NCI-H69 (cell line): ENCODE measurements at places on chromosomes 4 and X.

DNA sequence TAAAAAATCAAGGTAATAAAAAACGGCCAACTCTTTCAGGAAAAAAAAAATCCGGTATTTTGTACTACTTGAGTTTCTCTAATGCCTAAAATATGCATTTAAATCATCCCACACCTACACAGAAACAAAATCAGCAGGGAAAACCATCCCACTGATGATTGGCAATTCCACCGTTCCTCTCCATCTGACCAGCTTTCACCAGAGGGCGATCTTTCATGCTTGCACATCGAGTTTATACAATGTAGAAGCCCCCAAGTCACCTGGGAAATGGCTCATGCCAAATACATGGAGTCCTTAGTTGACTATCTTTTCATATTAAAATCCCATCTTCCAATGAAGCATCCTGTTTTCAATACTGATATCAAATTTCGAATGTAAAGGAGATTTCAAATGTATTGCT lies 69.2 kb downstream of the PTCHD1 start:
- peak; percentile 49 for DNase-seq

- DNase-seq, result peak; percentile 44
These were observed at the start of gene ARHGAP6 for GRCh38 chrX:11665168-11666111. Gene ARHGAP6 (minus strand): TSS chrX:11665920. CDS start chrX:11664828, 1,092 bp downstream.

DNA sequence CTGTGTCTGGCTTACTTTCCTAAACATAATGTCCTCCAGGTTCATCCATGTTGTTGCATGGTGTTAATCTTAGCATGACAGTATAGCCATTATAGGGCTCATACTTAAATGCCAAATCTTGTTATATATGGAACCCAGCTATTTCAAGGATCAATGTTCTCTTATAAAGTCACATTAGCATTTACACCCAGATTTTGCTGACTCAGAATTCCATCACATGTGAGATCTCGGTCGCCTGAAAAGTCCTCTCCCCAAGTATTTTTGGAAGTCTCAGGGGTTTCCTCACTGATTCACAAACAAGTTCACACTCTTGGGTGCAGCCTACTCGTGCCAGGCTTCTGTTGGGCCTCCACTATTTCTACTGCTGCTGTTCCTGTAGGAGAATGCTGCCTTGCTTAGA lies 19.9 kb upstream of the C4orf51 start:
- no peak for DNase-seq

DNA sequence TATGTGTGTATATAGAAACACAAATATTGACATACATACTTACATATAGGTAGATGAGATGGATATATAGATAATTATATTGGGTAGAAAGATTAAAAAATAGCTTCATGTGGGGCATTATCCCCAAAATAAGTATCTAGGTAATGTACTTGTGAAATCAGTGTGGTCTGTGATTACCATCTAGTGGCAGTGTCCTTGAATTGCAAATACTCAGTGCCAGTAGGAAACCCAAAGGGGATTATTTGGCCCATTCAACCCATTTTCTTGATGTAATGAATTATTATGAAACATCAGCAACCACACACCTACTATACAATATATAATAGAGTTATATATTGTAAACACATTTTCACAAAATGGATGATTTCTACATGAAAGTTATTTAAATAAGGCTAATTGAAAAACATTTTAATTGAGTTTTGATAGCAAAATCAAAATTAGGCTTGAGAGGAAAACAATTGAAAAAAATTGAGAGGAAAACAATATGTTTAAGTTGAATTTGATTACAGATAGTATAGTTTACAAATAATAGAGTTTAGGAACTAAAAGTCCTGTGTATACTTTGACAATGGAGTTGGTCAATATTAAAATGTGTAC lies 389.4 kb downstream of the GALNTL6 start:
- peak; percentile 61 for DNase-seq

DNA sequence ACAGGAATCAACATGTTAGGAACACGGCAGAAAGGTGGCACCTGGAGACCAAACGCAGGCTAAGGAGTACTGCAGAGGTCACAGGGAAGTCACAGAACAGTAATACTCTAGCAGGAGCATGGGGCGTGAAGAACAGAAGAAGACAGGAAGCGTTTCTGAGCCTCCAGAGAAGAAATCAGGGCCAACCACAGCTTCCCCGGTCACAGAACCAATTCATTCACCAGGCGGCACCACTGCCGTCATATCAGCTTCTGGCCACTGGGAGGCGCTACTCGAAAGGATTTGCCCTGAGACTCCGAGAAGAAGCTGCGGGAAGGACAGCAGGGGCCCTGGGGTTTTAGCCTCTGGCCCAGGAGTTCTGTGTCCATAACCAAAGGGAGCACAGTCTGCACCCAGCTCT lies 78.0 kb upstream of the DRD5 start:
- peak; percentile 45 for DNase-seq

GRCh38 chrX:19886883-19887531 lies 393 bp downstream of the SH3KBP1 start:
- no peak for DNase-seq

DNA sequence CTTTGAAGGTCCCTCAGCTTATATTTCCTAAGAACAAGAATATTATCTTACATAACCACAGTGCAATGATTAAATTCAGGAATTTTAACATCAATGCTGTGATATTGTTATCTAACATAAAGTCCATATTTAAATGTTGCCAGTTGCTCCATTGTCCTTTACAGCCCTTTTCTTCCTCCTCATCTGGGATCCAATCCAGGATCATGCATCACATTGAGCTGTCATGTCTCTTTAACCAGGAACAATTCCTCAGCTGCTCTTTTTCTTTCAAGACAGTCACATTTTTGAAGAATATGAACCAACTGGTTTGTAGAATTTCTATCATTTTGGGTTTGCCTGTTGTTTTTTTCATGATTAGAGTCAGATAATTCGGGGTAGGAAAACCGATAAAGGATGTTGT lies 12.0 kb downstream of the TMSB4X start:
- no peak for DNase-seq

- DNase-seq, result no peak
These were observed 1024.0 kb upstream of the PABPC4L start for GRCh38 chr4:135225551-135225950.

GRCh38 chr4:3268395-3269104 lies 19.6 kb downstream of the MSANTD1 start:
- no peak for DNase-seq

GRCh38 chr4:15651676-15652075 lies 3.5 kb downstream of the FBXL5 start:
- no peak for DNase-seq

GRCh38 chr4:95073646-95074045 lies 315.9 kb downstream of the BMPR1B start:
- no peak for DNase-seq

GRCh38 chr4:6727081-6727942 lies 11.3 kb downstream of the BLOC1S4 start:
- no peak for DNase-seq

DNA sequence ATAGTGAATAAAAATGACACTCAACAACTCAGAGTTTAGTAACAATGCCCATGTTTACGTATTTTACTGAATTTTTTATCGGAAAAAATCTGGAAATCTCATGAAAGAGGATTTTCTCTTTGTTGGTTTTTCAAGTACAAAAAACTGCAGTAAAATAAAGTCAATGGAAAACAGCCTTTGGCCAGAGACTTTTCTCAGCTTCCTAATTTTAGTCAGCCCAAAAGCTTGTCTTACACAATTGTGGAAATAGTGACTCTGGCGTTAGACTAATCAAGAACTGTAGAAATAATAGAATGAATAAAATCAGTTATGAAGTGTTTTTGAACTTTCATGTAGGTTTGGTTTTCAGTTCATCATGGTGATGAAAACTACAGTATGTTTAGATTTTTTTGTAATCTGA lies 234.7 kb downstream of the DKK2 start:
- no peak for DNase-seq

DNA sequence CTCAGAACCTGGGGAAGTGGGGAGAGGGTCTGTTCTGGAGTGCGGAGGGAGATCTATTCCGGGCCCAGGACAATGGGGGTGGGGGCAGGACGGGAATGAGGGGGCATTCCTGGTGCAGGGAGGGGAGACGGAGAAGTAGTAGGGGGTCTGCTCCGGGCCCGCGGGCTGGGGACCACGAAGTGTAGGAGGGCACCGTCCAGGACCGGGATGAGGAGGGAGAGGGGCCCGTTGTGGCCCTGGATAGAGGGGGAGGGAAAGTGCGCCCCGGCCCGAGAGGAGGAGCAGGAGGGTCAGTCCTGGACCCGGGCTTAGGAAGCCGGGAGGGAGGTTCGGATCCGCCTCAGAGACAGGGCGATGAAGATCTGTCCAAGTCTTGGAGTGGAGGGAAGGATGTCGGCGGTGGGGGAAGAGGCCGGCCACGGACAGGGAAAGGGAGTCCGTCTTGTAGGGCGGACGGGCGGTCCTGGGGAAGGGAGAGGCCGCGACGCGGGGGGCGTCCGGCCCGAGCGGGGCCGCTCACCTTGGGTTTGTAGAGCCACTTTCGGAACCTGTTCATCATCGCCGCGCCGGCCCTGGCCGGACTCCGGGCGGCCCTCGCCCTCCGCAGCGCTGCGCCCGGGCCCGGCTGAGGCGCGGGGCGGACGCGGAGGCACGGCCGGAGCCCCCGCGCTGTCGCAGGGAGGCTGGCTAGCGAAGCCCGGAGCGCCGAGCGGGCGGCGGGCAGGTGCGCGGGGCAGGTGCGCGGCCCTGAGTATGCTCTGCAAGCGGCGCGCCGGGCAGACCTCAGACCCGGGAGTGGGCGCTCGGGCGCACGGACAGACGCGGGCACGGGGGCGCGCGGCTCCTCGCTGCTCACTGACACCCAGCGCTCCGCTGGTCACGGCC lies at the start of gene ZFYVE28:
ZFYVE28 (minus strand) TSS at position 881 of the 885 bp plus-strand sequence; CDS start at position 559, 322 bp downstream.
- DNase-seq, result peak; percentile 37

- peak; percentile 74 for DNase-seq
These were observed 35.1 kb upstream of the TACR3 start for GRCh38 chr4:103754844-103755243.

- DNase-seq, result peak; percentile 33
These were observed 2.5 kb upstream of the EFNB1 start for GRCh38 chrX:68826113-68826980.

GRCh38 chr4:11604821-11605220 lies 176.1 kb upstream of the HS3ST1 start:
- no peak for DNase-seq

DNA sequence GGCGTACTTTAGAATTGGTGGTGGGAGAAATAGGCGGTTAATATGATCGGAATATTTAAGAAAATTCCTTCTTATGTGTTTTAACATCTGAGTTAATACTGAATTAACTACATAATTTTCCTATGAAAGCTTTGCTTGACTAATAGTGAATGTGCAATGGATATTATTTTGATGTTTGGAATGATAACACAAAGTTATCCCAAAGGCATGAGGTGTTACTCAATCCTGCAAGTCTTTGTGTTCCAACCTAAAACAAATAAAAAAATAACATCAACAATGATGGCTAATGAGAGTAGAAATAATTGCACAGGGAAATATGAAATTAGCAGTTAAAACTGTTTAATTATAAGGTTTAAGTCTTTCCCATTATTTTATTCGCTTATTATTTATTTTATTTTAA lies 183.6 kb upstream of the ARSJ start:
- no peak for DNase-seq

GRCh38 chr4:127097061-127097460 lies 535.7 kb upstream of the INTU start:
- DNase-seq, result no peak

DNA sequence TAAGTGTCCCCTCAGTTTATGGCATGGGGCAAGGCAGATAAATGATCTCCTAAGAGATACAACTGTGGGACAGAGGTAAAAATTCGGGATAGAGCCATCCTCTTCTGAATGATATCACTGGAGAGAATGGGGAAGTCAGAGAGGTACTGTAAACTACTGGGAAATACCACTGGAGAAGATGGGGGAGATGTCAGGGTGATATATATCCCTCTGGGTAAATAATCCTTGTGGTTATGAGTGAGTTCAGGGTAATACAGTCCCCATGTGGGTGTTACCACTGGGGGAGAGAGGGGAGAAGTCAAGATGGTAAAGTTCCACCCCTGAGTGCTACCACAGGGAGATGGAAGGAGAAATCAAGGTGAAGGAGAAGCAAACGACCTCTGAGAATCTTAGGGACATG lies 63.9 kb upstream of the ZNF81 start:
- no peak for DNase-seq

DNA sequence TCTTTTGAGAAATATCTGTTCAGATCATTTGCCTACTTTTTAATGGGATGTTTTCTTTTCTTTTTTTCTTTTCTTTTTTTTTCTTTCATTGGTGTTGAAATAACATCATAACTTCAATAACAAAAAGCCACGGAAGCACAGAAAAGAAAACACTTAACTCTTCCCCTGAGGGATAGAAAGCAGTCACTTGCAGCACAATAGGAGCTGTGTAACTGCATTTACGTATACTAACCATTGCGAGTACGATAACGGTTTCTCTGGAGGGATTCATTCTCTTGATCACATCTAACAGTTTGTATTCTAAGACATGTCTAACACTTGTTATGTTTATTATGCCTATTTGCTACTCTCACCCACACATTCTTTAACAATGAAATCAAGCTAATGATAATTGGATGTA lies 27.3 kb downstream of the C4orf46 start:
- no peak for DNase-seq

GRCh38 chrX:115393271-115393670 lies 103.8 kb downstream of the LUZP4 start:
- no peak for DNase-seq

DNA sequence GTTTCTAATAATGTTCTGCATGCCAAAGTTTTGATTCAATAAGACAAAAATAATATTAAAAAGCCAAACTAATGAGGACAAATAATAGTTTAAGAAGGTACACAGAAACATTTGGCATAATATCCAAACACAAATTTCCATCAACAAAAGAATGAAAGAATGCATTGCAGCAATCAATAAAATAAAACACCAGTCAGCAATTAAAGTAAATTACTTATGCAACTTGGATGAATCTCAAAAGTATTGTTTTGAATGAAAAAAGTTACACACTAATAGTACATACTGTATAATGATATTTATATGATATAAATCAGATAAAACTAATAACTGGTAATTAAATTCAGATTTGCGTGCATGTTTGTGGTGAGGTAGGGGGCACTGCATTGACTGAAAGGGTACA lies 285.5 kb upstream of the PCDH10 start:
- DNase-seq, result no peak

- DNase-seq, result no peak
These were observed 83.7 kb upstream of the ADRA2C start for GRCh38 chr4:3682236-3683076.

GRCh38 chr4:109302361-109303139 lies at the start of gene COL25A1:
Gene COL25A1 (minus strand): TSS chr4:109302658.
- DNase-seq, result peak; percentile 67

DNA sequence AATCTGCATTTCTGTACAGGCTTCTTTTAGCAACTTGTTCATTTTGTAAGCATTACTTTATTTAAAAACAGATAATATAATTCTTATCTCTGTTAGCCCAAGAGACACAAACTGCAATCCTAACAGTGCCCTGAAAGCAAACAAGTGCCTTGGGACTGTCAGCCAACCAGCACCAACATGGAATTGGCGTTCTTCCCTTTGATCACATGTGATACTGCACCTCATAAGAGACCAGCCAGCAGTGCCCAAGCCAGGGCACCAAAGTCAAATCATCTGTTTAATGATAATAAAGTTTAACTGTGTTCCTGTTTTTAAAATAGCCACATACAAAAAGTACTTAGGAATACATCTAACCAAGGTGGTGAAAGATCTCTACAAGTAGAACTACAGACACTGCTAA lies 223.2 kb downstream of the PRDM5 start:
- no peak for DNase-seq
